Activated CD4-positive, alpha-beta T cell treated with anti-CD3 and anti-CD28 coated beads, Interleukin-2, amount 50 U/mL, for 4 hours (primary cell): ENCODE measurements at places on chromosomes 6 and 20.

DNA sequence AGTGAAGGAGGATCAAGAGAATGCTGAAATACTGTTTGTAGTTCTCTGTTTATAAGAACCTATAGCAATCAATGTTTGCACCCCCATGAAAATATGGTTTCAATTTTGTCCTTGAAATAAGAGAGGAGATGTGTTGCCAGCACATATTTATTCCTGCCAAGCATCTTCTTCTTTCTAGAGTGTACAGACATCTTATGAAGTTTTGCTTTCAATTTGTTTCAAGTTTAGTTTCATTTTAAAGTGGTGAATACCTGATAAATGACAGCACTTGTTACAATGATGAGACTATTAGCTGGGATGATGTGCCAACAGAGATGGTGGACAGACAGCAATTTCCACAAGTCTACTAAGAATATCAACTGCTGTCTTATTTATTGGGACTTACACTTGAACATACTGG is 39.2 kb upstream of the CENPW start:
- DNase-seq: no peak

- no peak for DNase-seq
These were observed 56.0 kb downstream of the ISM1 start for GRCh38 chr20:13276945-13277541.

DNA sequence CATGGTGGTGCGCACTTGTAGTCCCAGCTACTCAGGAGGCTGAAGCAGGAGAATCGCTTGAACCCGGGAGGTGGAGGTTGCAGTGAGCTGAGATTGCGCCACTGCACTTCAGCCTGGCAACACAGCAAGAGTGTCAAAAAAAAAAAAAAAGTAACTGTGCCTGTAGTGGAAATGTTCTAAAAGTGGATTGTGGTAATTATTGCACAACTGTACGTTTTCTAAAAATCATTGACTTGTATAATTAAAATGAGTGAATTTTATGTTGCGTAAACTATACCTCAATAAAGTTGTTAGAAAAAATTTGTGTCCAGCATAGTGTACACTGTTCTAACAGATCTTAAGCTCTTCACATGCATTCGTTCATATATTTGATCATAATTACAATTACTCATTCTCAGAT is 5.5 kb downstream of the SEC23B start:
- no peak for DNase-seq

GRCh38 chr6:28922821-28923317 is 916 bp downstream of the TRIM27 start:
- peak; percentile 10 for DNase-seq

DNA sequence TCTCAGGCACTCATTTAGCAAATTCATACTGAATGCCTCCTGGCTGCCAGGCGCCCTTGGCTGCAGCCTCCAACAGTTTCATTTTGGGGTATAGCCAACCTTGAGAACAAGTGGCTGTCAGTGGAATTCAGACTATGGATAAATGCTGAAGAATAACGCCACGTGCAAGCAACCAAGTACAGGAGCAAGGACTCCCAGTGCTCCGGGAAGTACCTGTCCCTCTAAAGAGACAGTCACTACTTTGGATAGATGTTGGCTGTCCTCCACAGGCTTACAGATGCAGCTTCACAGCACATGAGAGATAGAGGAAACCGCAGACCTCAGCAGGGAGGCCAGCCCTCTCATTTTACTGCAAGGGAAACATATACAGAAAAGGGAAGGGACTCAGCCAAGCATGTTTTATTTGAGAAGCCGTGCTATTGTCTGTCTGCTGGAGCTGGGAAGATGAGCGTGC is 658.2 kb downstream of the PTPRT start:
- DNase-seq: no peak

DNA sequence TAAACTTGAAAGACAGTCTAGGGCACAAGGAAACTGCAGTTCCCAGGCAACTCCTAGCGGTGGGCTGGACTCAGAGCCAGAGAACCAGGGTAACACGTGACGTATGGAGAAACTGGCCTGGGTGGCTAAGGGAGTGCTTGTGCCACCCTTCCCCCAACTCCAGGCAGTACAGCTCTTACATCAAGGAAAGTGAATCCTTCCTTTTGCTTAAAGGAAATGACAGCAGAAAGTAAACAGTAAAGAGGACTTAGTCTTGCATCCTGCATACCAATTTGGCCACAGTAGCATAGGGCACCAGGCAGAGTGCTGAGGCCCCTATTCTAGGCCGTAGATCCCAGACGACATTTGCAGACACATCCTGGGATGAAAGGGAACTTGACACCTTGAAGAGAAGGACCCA is 322.8 kb downstream of the CD109 start:
- DNase-seq: no peak

DNA sequence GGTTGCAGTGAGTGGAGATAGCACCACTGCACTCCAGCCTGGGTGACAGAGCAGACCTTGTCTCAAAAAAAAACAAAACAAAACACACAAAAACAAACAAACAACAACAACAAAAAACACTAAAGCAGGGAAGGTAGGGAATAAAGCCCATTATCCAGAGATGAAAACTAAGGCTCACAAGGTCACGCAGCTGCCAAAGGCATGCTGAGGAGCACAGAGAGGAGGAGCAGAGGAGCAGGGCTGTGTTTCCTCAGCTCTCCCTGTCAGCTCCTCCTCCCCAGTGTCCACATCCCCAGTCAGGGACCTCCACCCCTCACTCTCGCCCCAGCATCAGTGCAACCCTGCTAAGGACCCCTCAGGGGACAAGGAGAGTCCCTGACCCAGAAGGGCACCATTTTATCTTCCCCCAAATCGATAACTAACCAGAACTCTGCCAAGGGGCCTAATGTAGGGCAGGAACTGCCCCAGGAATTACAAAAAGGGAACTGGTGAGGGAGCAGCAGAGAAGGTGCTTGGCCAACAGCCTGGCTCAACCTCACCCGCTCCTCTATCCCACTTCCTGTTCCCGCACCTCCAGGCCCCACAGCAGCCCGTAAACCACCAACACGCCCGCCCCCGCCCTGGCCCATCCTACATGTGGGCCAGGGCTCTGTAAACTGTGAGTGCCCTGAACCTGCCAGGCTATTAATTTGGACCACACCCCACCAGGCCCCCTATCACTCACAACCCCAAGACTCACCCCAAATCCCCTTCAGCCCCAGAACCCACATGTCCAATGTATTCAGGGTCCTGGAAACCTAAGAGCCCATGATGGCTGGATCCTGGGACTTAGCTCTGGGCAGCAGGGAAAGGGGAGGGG is 9.0 kb downstream of the TEAD3 start:
- DNase-seq: no peak

- no peak for DNase-seq
These were observed 754 bp upstream of the TMEM170B start for GRCh38 chr6:11536795-11537194.

DNA sequence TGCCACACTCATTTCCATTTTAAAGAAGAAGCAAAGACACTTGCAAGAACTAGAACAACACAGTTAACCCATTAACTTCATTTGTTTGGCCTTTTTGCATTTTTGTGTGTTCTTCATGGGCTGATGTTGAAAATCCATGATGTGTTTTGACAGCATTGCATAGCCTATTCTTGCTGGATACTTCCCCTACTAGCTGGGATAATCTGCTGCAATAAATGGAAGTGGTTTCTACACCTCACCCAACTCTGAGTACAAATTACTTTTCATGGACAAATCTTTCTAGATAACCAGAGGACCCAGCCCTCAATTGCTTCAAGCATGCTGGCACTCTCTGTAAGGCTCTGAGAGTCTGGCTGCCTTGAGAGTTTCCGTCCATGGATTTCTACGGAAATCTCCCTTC is 26.5 kb downstream of the CST9L start:
- DNase-seq: no peak

DNA sequence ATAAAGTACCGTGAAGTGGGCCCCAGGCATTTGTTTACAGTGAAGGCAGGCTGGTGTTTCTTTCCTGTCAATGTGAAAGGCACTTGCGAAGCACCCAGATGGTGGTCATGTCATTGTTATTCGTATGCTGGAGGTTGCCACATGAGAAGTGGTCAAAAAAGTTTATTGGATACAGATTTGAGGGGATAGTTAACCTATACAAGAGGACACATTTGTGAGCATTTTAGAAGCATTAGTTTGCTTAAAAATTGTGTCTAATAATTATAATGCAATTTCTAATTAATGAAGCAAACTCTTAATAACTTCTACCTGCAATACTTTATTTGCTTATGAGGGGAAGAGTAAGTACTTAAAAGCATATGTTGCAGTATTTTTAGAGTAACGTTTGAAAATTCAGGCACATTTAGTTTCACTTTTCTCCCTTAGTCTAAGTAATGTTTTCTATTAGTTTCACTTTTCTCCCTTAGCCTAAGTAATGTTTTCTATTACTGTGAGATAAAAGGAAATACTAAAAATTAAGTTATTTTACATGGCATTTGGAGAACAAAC is 120.7 kb upstream of the CLDN20 start:
- no peak for DNase-seq

DNA sequence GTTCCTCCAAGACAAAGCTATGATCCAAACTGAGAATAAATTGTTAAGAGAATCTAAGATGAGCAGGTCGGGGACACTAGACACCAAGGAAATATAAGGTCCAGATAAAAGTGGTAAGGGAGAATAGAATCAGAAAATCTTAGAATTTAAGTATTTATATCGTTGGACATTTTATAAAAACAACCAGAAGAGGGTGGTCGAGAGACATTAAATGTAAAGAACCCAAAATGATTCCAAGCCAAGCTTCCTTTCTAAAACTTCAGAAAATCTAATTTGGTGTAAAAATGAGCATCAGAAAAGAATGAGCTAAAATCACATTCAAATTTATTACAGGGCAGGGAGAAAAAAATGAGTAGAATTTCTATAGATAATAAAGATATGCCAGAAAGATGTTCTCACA is 97.8 kb upstream of the OGFRL1 start:
- no peak for DNase-seq

- no peak for DNase-seq
These were observed 31.1 kb downstream of the PHACTR2 start for GRCh38 chr6:143708889-143709288.

- no peak for DNase-seq
These were observed 6.4 kb downstream of the GTF2H5 start for GRCh38 chr6:158174514-158174913.

GRCh38 chr20:57092112-57092899 is 174.1 kb downstream of the BMP7 start:
- peak; percentile 16 for DNase-seq

DNA sequence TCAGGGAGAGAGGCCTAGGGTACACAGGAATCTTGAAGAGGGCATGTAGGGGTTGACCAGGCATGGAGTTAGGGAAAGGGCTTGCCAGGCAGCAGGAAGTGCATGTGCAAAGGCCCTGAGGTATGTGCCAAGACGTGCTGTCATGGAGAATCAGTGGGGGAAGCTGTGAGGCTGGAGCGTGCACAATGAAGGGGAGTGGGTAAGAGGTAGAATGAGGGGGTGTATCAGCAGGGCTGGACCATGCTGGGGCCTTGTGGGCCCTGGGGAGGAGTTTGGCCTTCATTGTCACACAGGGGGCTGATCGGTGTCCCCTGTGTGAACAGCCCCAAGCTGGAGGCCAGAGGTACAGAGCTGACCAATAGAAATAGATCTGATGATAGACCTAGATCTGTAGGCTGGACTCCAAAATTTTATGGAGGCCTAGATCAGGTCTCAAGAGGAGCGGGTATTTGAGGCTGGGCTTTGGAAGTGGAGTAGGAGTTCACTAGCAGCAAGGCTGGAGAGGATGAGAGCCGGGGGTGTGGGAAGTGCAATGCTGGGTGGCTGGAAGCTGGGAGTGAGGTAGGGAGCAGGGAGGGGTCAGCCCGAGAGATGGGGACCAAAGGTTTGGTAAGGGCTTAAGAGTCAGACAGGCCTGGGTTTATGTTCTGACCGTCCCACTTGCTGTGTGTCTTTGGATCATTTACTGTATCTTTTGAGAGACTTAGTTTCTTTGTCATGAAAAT is 3.0 kb downstream of the SRC start:
- DNase-seq: no peak

DNA sequence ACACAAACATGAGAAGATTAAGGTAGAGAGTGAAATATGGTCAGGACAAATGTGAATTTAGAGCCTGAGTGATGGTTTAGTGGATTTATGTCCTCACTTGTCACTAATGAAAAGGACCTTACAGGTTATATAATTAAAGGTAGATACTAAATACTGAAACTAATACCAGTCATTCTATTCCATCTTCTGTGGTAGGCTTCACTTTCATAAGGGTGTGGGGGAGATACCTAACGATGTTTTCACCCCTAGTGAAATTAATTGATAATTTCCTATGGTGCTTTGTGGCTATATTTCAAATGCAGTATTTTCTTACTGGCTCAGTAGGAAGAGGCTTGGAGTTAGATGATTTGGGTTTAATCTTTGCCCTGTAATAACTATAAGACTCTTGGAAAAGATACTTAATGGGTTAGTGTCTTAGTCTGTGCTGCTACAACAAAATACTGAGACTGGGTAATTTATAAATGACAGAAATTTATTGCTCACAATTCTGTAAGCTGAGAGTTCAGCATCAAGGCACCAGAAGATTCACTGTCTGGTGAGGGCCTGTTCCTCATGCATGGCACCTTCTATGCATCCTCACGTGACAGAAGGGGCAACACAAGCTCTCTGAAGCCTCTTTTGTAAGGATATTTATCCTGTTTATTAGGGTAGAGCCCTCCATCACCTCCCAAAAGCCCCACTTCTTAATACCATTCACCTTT is 21.3 kb downstream of the RNF217 start:
- DNase-seq: no peak

- DNase-seq: no peak
These were observed 212.5 kb downstream of the RNGTT start for GRCh38 chr6:88750936-88751335.

DNA sequence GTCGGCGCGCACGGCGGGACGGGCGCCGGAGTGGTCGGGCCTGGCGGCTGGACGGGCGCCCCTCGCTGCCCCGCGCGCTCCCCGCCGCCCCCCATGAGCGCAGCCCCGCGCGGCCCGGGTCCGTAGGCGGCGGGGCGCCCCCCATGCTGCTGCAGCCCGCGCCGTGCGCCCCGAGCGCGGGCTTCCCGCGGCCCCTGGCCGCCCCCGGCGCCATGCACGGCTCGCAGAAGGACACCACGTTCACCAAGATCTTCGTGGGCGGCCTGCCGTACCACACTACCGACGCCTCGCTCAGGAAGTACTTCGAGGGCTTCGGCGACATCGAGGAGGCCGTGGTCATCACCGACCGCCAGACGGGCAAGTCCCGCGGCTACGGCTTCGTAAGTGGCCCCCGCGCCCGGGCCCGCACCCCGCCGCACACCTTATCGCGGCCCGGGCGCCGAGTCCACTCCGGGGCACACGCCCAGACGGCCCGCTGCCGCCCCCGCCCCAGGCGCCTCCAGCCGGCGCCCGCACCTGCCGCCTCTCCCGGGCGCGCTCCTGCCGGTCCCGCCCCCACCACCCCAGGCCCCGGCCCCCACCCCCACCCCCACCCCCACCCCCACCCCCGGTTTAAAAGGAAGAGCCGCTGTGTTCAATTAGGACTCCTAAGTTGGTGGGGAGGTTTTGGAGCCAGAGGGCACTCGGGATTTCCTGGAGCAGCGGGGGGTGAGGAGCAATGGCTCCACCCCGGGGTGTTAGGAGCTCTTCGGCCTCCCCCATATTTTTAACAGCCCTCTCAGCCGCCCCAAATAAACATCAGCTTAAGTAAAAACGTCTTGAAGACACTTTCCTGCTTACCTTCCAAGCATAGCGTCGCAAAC is 474 bp downstream of the RBM38 start:
- DNase-seq: peak; percentile 19

- no peak for DNase-seq
These were observed 84.2 kb downstream of the ISM1 start for GRCh38 chr20:13305284-13305683.

GRCh38 chr6:118908441-118908840 is 14.5 kb downstream of the ASF1A start:
- no peak for DNase-seq
